ENCODE measurements at places on chromosomes 12 and 14.

GRCh38 chr12:78490861-78491260, 373.7 kb upstream of the SYT1 start:
- no peak overlapping the region for H3K27ac ChIP-seq
- no peaks in the 10 kb centered on the region for H3K4me1 ChIP-seq
- no peak for DNase-seq
- H3K36me3 ChIP-seq, result no peaks in the 10 kb centered on the region

DNA sequence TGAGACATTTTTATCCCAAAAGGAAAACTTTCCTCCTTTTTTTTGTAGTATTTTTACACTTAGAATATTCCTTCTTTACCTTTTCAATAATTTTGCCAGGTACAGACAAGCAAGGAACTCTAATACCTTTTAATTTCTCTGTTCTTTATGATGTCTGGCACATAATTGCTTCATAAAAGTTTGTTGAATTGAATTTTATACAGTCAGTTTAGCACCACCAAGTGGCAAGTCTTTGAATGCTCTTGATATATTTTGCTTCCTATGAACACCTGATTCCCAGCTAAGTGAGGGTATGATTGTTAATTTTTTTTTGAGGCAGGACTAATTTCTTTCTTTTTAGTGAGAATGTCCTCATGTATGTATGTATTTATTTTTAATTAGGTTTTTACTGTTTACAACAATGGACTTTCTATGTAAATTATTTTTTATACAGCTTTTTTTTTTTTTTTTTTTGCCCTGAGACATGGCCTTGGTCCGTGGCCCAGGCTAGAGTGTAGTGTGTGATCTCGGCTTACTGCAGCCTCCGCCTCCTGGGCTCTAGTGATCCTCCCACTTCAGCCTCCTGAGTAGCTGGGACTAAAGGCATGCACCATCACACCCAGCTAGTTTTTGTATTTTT, 6.9 kb downstream of the TBC1D15 start:
- no peak overlapping the region for H3K4me3 ChIP-seq
- no peaks in the 10 kb centered on the region for H3K27me3 ChIP-seq
- H3K36me3 ChIP-seq, result no peaks in the 10 kb centered on the region
- H3K4me1 ChIP-seq, result peaks cover 1% of the 10 kb centered on the region
- no peak overlapping the region for H3K27ac ChIP-seq

DNA sequence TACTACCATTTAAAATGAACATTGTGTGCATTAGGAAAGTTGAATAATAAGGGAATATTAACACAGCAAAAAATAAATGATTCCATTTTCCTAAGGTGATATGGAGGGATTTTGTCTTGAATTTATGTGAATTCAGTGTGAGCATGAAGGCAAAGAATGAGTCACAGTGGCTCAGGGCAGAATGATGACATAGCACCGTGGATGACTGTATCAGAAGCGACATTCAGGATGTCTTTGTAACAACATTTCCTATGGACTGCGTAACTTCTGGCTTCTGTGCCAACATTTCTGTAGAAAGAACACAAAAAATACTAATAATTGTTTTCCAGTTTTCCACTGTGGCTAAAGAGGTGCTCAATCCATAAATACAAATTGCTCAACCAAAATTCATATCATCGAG, 54.6 kb downstream of the TTC8 start:
- no peaks in the 10 kb centered on the region for H3K27me3 ChIP-seq
- peak overlapping the region; percentile 13 for H3K4me3 ChIP-seq
- H3K27ac ChIP-seq, result no peak overlapping the region
- peak; percentile 75 for DNase-seq
- H3K36me3 ChIP-seq, result no peaks in the 10 kb centered on the region

DNA sequence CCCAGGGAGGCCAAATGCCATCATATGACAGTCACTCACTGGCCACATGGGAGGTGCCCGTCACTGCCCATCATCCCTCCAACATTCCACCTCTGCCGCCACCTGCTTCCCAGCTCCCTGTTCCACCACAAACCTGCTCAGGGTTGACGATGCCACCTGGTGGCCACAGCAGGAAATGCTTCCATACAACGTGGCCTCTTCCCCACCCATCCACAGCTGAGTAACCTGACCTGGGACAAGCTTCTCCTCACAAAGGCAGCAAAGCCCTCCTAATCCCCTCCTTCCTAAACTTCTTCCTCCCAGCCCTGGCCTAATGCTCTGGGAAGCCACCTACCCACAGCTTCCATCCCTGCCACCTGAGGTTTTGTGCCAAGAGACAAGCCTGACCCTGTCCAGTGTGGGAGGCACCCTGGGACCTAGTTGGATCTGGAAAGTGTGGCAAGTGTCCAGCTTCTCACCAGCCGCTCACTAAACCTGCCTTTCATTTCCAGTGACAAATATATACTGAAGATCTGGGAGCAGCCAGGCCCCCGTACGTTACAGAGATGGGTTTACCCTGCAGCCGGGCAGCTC, 4.3 kb downstream of the DEGS2 start:
- peaks cover 33% of the 10 kb centered on the region for H3K27me3 ChIP-seq
- H3K4me3 ChIP-seq, result no peak overlapping the region
- no peaks in the 10 kb centered on the region for H3K36me3 ChIP-seq
- peaks cover 14% of the 10 kb centered on the region for H3K4me1 ChIP-seq
- DNase-seq, result no peak
